A549 treated with dexamethasone at 1 μM for 4 hours (cell line): ENCODE measurements at places on chromosomes 1 and 21. TPM values are rescaled to one million over a fixed set of nuclear protein-coding genes. Genes with fewer than 3 reads are reported as not detected.

CYP4Z1 gene
- not detected in 5 replicates for total RNA-seq

FAM76A gene
- 5.2 to 6.7 TPM (median 6.5 TPM) in 5 replicates for total RNA-seq

BARHL2 gene
- total RNA-seq: not detected in 5 replicates

RCSD1 gene
- 0.02 to 0.09 TPM (median 0.02 TPM) in 5 replicates for total RNA-seq

CHI3L1 gene
- 0.11 to 0.24 TPM in 2 of 5 replicates, not detected in the others for total RNA-seq

NR1I3 gene
- total RNA-seq: not detected in 5 replicates

RPL11 gene
- total RNA-seq: 1,437 to 1,632 TPM (median 1,495 TPM) in 5 replicates

AGL gene
- 2.9 to 4.6 TPM (median 4.1 TPM) in 5 replicates for total RNA-seq

PKLR gene
- total RNA-seq: not detected in 5 replicates

SH3BGR gene
- total RNA-seq: 0.26 to 1.4 TPM (median 0.60 TPM) in 5 replicates

ACTL8 gene
- 1.5 to 1.8 TPM (median 1.7 TPM) in 5 replicates for total RNA-seq

LHX4 gene
- total RNA-seq: 0.24 to 0.41 TPM (median 0.32 TPM) in 5 replicates

WDR47 gene
- total RNA-seq: 6.9 to 10.0 TPM (median 8.5 TPM) in 5 replicates

IL24 gene
- 0.25 to 0.50 TPM (median 0.39 TPM) in 5 replicates for total RNA-seq

CELSR2 gene
- total RNA-seq: 2.9 to 5.6 TPM (median 5.2 TPM) in 5 replicates

SERPINC1 gene
- 0.06 to 0.16 TPM (median 0.13 TPM) in 4 of 5 replicates, not detected in the other for total RNA-seq

LSM10 gene
- 34.8 to 44.9 TPM (median 38.9 TPM) in 5 replicates for total RNA-seq

FAM3B gene
- total RNA-seq: 0.09 TPM in 1 of 5 replicates, not detected in the others

XCL2 gene
- total RNA-seq: 0.21 TPM in 1 of 5 replicates, not detected in the others

PM20D1 gene
- not detected in 5 replicates for total RNA-seq

APCS gene
- total RNA-seq: 0.08 TPM in 1 of 5 replicates, not detected in the others

OLFM3 gene
- total RNA-seq: not detected in 5 replicates
